ENCODE measurements at places on chromosomes 16 and 17.
A peak's percentile ranks its signal among the peaks of the same experiment; 100 is the strongest.

- no peak for DNase-seq
Observed at GRCh38 chr16:3706253-3707012, 10.9 kb downstream of the TRAP1 start.

- DNase-seq: no peak
Observed at GRCh38 chr17:67336859-67337258, 29.5 kb downstream of the PSMD12 start.

DNA sequence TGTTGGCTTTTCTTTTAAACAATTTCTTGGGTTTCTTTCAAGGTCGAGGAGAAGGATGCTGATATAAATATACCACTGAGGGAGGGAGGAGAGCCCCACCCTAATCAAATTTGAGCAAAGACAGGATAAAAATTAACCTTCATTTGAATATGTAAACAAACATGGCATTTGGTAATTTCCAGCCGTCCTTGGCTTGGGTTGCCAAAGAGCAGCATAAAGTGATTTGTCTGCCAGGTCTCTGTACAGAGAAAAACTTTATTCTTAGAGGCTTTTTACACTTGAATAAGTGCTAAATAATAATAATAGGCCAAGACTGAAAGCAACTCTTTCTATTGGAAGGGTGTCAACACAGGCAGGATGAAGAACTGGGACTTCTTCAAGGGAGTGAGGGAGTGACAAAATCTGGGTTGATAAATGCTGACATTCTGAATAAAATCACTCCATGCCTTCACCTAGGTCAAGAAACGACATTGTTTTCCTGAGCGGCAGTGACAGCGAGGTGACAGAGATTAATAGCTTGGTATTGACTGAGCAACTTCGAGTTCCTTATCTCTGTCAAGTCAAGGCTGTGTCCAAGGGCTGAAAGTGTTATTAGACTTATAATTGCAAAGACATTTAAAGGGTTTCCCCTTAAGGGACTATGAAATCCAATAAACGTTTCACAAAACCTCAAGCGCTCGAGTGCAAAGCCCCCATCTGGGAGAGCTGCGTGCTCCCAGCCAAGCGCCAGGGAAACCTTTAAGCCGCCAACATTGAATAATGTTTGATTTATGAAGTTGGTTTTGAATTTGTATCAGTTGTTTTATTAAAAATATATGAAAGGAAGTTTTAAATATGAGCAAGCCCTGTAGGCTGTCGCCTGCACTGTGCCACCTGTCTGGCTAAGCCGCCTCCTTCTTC is 269.5 kb upstream of the N4BP1 start:
- no peak for DNase-seq

GRCh38 chr17:69884356-69884755 is 190.7 kb upstream of the KCNJ16 start:
- no peak for DNase-seq

GRCh38 chr16:28534542-28535373 is 4.0 kb downstream of the NUPR1 start:
- DNase-seq: peak; percentile 51

GRCh38 chr17:51050291-51051033 is 70.2 kb downstream of the SPAG9 start:
- DNase-seq: no peak

DNA sequence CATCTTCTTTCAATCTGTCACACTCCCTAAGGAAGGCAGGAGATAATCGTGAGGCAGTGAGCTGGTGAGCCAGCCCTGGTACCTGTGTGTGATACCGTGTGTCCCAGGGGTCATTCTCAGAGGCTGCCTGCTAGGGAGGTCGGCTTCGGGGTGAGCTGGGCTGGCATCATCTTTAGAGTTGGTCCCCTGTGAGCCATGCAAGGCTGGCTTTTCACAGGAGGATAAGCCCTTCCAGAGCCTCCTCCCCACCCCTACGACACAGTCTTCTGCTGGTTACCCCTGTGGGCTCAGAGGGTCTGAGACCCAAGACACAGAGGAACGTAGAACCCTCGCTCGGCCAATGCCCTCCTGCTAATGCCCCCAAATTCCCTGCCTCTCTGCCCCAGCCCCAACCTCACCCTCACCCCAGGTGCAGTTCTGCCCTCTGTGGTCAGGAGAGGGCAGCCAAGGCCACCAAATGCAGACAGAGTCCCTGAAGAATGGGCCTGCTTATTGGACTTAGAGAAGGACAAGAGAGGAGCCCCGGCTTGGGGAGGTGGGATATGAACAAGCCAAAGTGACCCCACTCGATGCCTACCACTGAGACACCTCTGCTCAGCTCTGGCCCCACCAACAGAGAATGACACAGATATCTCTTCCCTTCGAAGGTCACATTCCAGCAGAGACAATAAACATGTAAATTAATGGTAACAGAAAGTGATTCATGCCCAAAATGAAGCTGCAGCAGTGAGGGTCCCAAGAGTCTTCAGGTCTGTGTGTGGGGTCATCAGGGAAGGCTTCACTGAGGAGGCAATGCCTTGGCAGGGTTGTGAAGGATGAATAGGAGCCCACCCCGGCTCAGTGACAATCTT is 80.8 kb upstream of the CCL1 start:
- DNase-seq: no peak

GRCh38 chr16:35194681-35195080 is 1735.3 kb downstream of the TP53TG3F start:
- no peak for DNase-seq

GRCh38 chr16:10699756-10700155 is 5.0 kb upstream of the TEKT5 start:
- no peak for DNase-seq

GRCh38 chr17:83195330-83196023 is 116.1 kb downstream of the METRNL start:
- DNase-seq: peak; percentile 56
